CD4-positive, alpha-beta T cell treated with Interferon alpha-2 for 1 hour (primary cell): ENCODE measurements at places on chromosomes 2 and 18.

GRCh38 chr2:204967199-204967960 lies 422.1 kb downstream of the PARD3B start:
- DNase-seq = peak; percentile 61

- DNase-seq = no peak
Measured at GRCh38 chr18:23122334-23123229, 12.7 kb upstream of the CABLES1 start.

DNA sequence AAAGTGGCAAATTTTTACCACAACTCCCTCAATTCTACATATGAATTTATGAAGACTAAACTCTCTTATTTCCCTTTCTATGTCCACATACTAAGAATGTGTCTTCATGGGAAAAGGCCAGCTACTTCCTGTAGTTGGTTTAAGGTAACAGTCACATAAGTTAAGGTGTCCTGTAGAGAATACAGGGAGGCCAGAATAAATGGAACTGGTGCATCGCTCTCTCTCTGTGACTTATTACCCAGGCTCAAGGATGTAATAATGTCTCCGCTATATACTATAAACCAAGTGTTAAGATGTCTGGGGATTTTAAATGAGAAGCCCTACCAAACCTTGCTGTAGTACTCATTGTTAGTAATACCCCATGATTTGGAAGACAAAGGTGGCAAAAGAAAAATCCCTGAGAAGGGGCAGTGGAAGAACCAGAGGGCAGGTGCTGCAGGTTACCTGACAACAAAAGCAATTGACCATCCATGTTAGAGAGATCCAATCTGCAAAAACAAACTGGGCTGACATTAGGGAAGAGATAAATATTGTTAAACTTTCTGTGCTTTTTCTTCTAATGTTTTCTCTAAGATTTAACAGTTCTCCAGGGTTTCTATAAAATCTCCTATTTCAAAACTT lies 372.8 kb downstream of the TMX3 start:
- no peak for DNase-seq

DNA sequence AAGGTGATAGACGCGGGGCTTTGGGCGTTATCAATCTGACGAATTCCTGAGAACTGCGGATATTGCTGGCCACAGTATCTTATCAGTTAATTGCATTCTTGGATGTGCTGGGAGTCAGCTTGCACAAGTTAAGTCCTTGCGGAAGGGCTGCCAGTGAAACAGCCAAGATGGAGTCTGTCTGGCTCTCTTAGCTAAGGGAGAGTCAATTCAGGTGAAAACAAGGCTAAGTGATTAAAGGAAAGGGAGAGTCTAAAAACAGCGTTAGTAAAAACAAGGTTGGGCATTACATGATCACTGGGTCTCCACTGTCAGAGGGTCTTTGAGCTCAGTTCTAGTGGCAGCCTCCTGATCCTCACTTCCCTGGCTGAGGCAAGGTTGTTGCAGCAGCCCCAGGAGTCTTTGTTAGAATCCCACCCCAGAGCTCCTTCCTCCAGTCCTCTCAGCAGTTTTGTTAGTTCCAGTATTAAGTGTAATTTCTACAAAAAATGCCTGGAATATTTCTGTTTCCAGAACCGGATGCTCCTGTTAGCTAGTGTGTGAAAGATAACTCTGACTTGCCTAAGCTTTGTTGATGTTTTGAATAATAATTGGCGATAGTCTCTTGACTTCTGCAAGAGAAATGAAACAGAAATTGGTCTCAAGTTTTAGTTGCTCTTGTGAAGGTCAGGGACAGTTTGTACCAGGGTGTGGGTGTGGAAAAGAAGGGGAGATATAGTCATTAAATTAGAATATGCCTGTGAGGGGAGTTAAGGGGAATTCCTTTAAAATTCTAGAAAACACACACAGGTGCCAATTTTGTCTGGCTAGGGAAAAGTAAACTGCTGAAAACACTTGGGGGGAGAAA lies 10.6 kb downstream of the CFLAR start:
- DNase-seq = no peak

DNA sequence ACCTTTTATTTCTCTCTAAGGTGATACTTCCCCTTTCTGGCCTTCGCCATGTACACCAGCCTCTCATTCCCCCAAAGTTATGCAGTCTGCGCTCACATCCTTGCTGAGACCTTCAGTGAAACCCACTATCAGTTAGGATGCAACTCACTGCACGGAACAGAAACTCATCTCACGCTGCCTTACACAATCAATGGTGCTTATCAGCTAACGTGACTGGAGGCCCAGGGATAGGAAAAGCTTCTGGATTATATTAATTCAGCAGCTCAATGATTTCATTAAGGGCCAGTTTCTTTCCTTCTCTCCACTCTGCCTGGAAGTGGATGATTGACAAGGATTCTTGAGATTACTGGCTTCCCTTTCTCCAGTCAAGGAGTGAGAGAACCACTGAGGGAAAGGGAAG lies 44.8 kb downstream of the CDH2 start:
- no peak for DNase-seq

GRCh38 chr2:102657770-102658169 lies 38.4 kb downstream of the SLC9A2 start:
- no peak for DNase-seq

GRCh38 chr2:215431778-215432758 lies 3.8 kb downstream of the FN1 start:
- no peak for DNase-seq

- DNase-seq = no peak
Measured at GRCh38 chr2:10471046-10471571, 23.0 kb upstream of the ODC1 start.

GRCh38 chr2:104704496-104705245 lies 149.2 kb upstream of the POU3F3 start:
- DNase-seq = no peak

DNA sequence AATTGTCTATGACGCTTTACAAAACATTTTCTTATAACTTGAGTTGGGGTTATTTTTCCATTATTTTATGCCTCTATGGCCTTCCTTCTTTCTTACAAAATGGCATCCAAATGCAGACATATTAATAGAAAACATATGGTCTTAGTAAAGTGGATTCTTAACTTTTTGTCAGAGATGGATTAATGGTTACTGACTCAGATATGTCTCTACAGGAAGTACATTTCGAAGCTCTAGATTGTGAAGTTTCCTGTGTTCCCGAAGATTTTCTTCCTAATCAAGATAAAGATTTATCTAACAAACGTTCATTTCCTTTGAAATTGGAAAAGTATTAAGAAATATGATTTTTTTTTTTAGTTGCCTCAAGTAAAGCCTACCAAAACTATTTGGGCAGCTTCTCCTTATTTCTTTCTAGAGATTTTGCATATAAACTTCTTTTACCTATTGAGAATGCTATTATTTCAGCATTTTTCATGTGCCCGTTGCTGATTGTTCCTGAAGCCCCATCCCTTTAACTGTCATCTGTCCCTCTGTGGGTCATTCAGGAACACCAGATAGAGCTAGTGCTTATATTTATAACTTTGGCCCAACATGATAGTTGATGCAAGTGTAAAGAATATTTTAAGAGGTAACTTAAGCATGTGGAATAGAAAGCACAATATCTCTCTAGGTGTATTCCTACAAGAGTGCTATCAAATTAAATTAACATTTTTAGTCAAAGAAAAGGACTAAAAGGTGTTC lies 498.0 kb downstream of the CCDC85A start:
- DNase-seq = no peak

DNA sequence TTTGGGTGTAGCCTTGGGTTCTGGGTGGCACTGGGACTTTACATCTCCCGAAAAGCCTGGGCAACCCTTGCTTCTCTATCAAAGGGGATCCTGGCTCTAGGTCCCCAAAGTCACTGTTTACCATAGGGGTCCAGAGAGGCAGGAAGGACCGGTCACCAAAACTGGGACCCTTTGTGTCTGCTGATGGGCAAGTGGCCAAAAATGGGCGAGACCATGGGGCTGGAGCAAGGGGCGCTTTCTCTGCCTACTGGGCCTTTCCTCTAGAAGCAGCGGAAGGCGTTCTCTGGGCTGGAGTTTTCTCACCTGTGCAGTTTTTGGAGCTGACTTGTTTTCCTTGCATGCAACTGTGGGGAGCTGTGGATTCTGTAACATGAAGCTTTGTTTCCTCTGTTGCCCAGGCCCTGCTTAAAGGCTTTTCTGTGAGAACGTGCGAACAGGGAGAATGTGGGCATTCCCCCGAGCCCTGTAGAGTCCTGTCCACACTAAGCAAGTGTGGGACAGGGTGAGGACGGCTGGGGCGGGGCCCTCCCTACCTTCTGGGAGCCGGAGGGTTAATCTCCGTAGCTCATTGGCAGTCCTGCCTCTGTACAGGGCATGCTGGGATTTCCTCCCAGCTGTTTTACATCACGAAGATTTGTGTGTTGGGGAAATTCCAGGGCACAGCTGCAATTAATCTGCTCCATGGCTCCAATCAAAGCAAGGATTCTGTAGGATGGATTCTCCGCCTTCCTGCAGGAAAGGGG lies 50.2 kb downstream of the TGOLN2 start:
- no peak for DNase-seq

DNA sequence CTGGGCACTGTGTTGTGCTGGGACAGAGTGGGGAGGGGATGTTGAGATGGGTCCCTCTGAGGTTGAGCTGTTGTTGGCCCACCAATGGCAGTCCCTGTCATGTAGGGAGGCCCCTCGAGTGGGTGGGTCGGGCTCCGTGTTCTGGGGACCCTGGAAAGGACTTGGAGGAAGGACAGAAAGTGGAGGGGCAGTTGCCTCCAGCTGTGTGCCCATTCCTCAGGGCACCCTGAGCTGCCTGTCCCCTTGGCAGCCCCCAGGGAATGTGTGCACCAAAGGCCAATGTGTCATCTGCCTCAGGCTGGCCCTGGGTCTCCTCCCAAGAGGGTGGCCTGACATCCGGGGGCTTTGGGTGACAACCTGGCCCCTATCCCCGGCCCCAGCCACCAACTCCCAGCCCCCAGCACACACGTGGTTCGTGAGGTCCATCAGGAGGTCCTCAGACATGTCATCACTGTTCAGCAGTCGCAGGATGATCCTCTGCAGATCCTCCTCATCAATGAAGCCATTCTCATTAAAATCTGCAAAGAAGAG lies 57.7 kb downstream of the CIB4 start:
- DNase-seq = no peak

GRCh38 chr2:127909019-127909418 lies 23.3 kb upstream of the AMMECR1L start:
- no peak for DNase-seq

GRCh38 chr2:204913854-204914464 lies 368.7 kb downstream of the PARD3B start:
- DNase-seq = no peak

DNA sequence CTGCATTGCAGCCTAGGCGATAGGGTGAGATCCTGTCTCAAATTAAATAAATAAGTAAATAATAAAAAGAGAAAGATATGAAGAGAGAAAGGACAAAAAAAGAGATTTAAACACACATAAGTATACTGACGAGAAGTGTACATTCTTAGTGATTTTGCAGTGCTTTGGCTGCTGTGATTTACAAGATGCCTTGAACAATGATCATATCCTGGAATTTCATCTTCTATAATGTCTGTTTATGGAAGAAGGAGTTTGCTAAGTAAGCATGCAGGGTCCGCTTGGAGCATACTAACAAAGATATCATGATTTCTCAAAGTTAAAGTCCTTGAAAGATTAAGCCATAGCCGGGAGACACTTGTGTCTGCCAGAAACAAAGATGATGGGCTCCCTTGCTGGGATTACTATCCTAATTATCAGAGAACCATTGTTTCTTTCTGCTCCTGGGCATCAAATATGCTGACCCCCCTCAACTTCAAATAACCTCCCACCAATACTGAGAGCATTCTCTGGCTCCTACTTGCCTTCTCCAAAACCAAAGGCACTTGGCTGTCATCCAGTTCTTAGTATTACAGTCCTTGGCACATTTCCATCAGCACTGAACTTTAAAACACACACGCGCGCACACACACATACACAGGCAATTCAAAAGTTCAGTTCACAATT lies 47.5 kb upstream of the STAM2 start:
- DNase-seq = no peak

- no peak for DNase-seq
Measured at GRCh38 chr18:34624551-34624950, 85.5 kb upstream of the DTNA start.

DNA sequence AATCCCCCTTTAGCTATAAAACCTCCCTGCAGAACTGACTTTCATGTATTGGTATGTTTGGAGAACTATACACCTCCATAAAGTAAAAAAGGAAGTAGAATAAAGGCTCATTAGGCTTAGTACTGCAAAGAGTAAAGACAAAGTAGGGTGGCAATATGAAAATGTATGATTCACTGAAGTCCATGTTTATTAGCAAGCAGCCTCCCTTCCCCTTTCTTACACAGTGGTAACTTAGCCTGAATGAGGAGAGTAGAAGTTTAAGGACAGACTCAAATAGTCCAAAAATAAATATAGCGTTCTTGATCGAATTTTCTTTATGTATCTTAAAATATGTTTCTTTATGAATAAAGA lies 1.5 kb downstream of the ZNF804A start:
- DNase-seq = no peak

DNA sequence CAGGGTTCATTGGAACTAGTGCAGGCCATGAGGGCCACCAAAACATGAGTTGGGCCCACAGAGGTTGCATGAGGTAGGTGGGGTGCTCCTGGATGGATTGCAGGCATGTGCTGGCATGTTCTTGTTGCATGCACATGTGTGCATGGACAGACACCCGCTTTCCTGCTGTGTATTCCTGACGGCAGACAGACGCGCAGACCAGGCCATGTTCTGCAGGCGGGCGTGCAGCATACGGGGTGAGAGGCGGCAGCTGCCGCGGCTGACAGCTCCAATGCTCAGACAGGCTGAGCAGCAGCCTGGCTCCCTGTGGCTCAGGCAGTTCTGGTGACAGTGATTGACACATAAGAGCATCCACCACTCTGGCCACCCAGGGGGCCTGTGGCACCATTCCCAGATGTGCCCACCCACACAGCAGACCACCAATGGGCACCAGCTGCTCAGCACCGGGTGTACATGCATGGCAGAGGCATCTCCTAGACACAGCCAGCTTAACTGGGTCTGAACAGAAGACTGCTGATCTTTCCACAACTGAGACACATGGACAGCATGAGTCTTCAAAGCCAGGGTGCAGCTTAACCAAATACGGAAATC lies 21.2 kb downstream of the HS1BP3 start:
- no peak for DNase-seq

- no peak for DNase-seq
Measured at GRCh38 chr2:11154016-11154922, 998 bp upstream of the SLC66A3 start.

GRCh38 chr2:113179446-113180045 lies 5.8 kb downstream of the PSD4 start:
- DNase-seq = no peak

- peak; percentile 50 for DNase-seq
Measured at GRCh38 chr2:168136392-168136977, 110.9 kb downstream of the STK39 start.

DNA sequence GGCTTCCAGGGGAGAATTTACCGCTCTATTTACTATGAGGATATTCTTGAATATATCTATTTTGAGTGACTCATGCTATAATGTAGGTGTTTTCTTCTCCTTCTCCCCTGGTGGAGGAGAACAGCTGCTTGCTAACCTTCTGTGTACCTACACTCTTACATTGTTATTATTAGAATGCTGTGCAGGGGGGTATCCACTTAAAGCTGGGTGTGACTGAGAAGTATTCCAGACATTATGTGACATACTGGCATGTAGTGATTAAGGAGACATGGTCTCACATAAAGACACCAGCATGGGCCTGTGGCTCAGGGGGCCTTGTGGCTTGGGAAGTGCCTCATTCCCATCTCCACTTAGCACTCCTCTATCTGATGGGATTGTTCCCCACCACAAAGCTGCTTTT lies 287.9 kb downstream of the PTPRM start:
- DNase-seq = no peak

- DNase-seq = no peak
Measured at GRCh38 chr2:1860931-1861330, 116.6 kb upstream of the PXDN start.
